Hepatic stellate cell (primary cell): ENCODE measurements at places on chromosomes 12 and 14.

DNA sequence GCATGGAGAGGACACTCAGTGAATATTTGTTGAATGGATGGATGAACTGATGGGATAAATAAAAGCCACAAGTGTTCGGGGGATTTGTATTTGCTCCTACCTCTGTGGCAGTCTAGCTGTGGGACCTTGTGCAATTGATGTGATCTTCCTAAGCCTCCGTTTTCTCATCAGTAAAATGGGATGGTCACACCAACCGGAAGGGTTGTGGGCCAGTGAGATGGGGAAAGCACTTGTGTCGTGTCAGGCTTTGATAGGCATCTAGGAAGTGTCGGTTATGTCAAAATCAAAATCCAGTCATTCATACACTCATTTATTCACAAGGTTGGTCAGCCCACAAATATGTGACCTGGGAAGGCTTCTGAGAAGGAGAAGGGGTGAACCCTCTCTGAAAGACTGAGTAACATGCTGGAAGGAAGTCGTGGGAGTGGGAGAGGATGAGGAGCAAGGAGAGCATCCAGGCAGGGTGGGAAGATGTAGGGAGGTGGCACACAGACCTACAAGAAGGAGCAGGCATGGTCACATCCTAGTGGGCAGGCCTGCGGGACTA, 7.8 kb upstream of the SERPINA9 start:
- DNase-seq = peak; percentile 35

DNA sequence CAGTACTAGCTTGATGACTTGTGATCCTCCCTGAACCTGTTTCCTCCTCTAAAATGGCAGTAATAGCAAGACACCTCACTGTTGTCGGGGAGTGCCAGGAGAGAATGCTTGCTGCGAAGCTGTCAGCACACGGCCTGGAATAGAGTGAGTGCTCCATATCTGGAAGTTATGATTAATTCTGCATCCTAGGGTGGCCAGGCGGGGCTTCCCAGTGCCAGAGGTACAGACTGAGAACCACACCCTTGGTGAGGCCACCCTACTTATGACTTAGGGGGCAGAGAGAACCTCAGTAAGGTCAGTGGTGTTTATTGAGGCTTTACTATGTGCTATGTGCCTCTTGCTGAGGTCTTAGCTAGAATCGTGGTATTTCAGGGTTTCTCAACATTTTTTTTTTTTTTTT, 20.1 kb downstream of the MORN3 start:
- no peak for DNase-seq

- DNase-seq = no peak
These were observed 15.3 kb downstream of the FBRSL1 start for GRCh38 chr12:132505105-132505851.

DNA sequence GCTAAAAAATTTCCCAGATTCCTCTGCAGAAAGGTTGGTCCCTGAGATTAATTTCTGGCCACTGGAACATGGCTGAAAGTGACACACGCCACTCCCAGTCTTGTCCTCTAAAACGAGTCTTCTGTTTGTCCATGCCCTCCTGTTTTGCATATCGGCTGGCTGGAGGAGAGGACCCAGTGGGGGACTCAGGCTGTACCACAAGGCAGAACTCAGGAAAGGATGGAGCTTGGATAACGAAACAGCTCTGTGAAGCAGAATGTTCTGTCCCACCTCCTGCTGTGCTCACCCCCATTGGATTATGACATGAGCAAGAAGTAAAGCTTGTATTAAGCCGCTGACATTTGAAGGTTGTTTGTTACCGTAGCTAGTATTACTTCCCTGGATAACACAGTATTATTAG, 856.2 kb downstream of the BCL11B start:
- no peak for DNase-seq

- DNase-seq = no peak
These were observed 59.9 kb downstream of the PRKAB1 start for GRCh38 chr12:119727600-119728443.

DNA sequence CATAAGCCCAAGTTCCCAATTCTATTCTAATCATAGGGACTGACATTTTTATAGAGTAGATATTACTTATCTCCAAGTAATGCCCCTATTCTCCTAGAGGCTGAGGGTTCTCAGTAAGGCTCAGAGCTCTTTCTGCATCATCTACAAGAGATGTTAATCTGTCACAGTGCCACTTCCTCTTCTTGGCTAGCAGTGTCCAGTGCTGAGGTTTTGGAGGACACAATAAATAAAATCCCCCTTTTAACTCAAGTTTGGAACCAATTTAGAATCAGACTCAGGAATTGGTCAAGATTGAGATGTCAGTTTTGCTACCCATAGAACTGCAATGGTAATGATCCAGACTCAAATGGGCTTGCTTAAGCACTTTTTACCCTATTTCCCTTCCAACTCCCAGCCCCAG, 154.1 kb upstream of the ARID2 start:
- no peak for DNase-seq

DNA sequence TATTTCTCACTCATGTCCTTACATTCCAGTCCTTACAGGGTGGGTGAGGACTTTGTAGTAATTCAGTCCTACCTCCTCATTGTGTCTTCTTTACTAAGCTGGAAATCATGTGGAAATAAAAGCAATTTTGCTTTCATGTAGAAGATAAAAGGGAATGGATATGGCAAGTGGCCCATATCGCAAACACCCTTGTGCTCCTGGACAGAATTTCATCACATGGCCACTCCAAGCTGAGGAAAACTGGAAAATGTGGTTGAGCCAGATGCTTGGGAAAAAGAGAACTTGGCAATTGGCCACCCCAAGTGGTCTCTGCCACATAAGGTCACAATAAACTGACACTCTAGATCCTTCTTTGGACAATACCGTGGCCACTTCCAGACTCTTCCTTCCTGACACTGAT, 64.2 kb upstream of the IFNG-AS1 start:
- DNase-seq = no peak

GRCh38 chr12:123984903-123985302, 11.9 kb downstream of the ZNF664 start:
- DNase-seq = no peak

- no peak for DNase-seq
These were observed 39.8 kb upstream of the HMGA2 start for GRCh38 chr12:65784289-65785015.

DNA sequence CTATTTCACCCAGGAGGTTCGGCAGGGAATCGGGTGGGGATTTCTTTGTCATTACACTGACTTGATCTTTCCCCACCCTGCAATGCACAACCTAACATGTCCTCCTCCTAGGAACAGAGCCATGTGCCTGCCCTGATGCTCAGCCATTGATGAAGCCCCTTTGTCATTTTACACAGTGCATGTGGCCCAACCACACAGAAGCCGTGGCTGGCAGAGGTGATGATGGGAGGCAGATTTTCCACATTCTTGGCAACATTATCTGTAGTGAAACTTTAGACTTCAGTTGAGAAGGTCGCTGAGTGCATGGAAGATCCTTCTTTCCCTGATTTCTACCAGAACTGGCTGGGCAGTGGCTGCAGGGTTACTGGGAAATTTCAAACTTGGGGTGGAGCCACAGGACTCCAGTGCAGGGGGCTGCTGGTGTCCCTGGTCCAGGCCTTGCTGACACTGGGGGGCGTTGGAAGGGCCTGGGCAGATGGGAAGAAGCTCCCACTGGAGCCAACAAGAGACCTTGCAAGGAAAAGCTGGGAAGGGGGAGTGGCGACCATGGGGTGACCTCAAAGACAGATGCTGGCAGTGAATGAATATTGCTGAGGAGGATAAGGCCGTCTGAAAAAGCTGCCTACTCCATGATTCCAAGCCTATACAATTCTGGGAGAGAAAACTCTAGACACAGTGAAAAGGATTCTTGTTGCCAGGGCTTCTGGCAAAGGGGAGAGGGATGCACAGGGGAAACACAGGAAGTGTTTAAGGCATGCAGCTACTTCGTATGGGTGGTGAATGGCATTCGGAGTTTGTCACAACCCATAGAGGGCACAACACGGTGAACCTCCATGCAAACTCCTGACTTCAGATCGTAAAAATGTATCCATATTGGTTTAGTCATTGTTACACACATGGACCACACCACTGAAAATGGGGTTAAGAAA, 41.8 kb upstream of the P2RX7 start:
- no peak for DNase-seq

- DNase-seq = no peak
These were observed 1055.8 kb downstream of the SLC6A15 start for GRCh38 chr12:83856803-83857202.

GRCh38 chr12:24913130-24913529, 35.8 kb downstream of the BCAT1 start:
- no peak for DNase-seq

DNA sequence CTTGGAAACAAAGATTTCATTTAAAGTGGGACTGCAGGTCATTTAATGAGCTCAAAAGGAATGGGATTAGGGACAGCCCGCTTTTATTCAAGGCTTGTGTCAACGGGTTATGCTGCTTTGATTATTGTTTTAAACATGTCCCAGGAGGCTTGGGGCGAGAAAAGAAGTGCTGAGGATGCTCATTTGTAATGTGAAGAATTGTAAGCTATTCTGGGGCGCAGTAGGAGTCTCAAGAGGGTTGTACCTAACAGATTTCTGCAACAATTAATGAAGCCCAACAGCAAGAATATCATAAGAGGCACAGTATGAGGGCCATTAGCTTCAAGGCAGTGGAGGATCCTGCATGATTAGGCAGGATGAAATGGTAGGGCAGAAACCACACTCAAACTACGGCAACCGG, 122.5 kb downstream of the KTN1 start:
- no peak for DNase-seq

DNA sequence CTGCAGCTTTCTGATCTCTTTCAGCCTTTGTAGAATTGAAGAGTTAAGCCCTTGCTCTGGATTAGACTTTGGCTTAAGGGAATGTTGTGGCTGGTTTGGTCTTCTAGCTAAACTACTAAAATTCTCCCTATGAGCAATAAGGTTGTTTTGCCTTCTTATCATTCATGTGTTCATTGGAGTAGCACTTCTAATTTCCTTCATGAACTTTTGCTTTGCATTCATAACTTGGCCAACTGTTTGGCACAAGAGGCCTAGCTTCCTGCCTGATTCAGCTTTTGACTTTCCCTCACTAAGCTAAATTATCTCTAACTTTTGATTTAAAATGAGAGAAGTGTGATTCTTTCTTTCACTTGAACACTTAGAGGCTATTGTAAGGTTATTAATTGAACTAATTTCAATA, 384.3 kb downstream of the RAD51B start:
- no peak for DNase-seq

GRCh38 chr14:57388067-57388466, 2.3 kb upstream of the NAA30 start:
- no peak for DNase-seq

DNA sequence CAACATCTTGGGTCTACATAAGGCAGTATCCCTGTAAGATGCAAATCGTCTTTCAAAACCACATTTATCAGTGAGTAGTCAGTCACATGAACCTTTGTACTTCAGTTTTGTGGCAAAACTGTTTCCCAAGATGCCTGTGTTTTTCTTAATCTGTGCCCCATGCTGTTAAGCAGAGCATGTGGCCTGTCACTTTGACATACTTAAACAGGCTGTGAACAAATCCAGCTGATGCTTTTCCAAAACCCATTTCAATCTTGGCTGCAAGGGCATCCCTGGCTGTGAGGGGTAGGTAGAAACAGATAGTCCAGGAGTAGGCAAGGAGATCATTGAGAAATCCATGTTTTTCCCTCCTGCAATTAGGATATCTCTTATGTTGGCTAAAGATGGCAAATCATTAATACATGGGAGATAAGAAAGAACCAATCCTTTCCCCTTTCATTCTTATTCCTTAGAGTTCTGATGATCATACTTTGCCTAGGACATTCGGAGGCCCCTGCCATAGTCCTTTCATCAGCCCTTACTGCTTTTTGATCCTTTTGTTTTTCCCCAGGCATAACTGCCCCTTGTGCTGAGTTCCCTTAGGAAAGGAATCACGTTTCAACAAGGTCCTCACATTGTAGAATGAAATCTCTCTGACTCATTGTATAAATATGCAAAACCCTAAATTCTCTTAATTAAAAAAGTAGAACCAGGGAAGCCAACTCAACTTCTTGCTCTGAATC, 121.1 kb upstream of the EEA1 start:
- DNase-seq = peak; percentile 7

DNA sequence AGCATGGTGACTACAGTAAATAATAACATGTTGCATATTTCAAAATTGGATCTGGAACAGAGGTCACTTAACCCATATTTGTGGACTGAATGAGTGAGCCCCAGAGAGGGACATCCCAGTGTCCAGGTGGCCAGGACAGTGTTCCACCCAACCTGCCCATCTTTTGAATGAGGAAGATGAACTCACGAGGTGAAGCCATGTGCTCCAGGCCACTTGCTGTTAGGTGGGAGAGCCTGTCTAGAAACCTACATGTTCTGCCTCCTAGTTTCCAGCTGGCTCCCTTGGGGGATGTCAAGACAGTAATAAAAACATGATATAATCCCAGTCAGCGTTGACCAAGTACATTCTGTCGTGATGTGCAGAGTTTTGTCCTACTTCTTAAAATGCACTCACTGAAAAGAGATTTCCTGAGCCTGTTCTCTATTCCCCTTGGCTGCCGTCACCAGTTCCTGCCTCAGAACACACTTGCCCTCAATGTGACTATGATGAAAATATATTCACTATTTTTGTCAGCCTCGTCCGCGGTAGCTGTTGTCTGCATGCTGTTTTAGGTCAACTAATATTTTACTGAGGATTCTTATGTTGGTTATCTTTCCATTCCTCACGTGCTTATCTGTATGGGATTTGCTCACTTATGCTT, 25.7 kb downstream of the TSPAN9 start:
- DNase-seq = no peak

- no peak for DNase-seq
These were observed 202.2 kb upstream of the PRKD1 start for GRCh38 chr14:30129807-30130206.

DNA sequence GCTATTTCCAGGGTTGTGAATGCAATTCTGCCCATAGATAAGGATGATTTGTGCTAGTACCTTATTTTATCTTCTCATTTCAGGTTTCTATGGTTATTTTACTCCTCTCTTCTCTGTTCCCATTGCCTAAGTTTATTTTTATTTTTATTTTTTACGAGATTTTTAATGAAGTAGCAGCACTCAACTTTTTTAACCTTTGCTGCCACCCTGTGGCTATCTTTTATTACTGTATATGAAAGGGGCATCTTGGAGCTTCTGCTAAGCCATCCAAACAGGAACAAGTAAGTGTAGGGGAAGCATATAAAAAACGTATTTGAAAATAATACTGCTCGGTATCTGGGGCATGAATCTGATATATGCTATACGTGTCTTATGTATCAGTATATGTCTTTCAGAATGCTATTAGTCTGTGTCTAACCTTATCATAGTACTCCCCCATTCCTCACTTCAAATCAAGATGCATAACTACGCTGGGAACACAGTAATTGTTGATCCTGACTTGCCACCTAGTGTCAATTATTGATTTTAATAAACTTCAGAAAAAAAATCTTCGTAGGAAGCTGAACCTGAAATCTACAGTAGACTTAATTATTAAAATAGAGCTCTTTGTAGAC, 60.3 kb downstream of the KLRG1 start:
- DNase-seq = peak; percentile 27

- peak; percentile 75 for DNase-seq
These were observed 24.5 kb downstream of the FIGNL2 start for GRCh38 chr12:51823875-51824565.

- DNase-seq = no peak
These were observed 24.6 kb downstream of the SRRM4 start for GRCh38 chr12:119005913-119006312.
